Cerebellar nuclear complex (tissue), 1 donor: ENCODE measurements at places on chromosomes 5 and 9.

- no peak for DNase-seq
Measured at GRCh38 chr9:113131689-113132151, 19.1 kb upstream of the SLC31A2 start.

GRCh38 chr5:40025586-40025985 is 600.8 kb upstream of the DAB2 start:
- DNase-seq, result no peak

DNA sequence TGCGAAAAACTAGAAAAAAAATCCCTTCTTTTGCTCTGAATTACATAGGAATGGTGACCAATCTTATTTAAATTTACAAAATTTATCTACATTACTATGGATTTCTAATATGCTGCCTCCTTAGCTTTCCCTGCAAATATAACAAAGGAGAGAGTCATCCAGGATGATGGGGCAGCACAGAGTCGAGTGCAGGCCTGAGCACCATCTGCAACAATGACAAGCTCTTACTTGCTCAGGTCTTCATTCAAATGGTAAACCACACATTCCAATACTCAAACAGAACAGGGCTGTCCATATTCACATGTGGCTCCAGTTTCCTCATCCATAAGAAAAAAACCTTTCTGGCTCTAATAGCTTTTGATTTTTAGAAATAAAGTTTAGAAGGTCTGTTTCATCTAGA is 33.5 kb upstream of the ZNF354B start:
- no peak for DNase-seq

- DNase-seq, result no peak
Measured at GRCh38 chr9:83006378-83006777, 56.6 kb downstream of the RASEF start.

GRCh38 chr9:137163365-137163715 is 6.5 kb downstream of the LRRC26 start:
- DNase-seq, result no peak

GRCh38 chr5:154524859-154525258 is 46.8 kb upstream of the HAND1 start:
- no peak for DNase-seq

GRCh38 chr5:119368238-119368630 is 12.4 kb downstream of the TNFAIP8 start:
- DNase-seq, result no peak

- no peak for DNase-seq
Measured at GRCh38 chr5:133786420-133786819, 174.1 kb upstream of the FSTL4 start.

DNA sequence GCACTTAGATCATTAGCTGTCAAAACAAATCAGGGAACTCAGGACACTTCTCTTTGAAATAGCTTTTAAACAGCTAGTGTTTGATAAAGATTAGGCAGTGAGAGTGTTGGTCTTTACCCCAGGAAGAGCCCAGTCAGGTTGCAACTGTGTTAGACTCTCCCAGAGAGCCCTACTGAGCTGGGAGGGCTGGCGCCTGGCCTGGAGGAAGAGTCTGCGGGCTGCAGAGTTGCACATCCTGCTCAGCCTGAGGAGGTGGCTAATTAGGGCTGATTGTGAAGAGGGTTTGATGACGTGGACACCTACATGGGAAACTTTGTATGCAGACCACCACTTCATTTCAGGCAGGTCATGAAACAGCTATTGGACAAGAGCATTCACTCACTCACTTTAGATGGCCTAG is 112.0 kb downstream of the TMEM174 start:
- DNase-seq, result no peak

GRCh38 chr9:88220652-88221051 is 82.4 kb upstream of the SPATA31C2 start:
- no peak for DNase-seq

DNA sequence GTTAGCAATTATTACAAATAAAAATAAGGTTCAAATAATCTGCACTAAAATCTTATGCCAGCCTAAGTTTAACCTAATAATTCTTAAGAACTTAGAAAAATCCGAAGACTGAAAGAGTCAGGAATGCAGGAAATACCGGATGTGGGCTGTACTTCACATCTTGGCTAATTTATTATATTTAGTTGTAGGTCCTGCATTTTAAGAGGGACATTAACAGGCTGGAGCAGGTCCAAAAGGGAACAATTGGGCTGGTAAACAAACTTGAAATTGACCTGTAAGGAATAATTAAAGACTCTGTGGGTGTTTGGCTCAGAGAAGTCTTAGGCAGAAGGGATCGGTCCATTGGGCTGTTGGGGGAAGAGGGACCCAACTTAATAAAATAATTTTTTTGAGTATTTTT is 18.4 kb downstream of the GLRA1 start:
- no peak for DNase-seq

DNA sequence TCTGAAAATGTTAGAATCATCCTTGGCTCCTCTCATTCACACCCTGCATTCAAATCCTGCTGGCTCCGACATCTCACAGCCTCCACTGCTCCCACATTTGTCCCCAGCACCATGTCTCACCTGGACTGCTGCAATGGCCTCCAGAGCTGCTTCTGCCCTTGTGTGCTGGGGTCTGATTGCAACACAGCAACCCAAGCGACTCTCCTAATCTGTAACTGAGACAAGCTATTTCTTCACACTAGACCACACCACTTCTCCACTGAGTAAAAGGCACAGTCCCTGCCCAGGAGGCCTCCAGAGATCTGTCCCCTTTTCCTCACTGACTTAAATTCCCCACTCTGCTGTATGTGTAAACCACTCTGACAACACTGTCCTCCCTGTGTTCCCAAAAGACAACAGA is 151.1 kb upstream of the TAS2R1 start:
- DNase-seq, result no peak

DNA sequence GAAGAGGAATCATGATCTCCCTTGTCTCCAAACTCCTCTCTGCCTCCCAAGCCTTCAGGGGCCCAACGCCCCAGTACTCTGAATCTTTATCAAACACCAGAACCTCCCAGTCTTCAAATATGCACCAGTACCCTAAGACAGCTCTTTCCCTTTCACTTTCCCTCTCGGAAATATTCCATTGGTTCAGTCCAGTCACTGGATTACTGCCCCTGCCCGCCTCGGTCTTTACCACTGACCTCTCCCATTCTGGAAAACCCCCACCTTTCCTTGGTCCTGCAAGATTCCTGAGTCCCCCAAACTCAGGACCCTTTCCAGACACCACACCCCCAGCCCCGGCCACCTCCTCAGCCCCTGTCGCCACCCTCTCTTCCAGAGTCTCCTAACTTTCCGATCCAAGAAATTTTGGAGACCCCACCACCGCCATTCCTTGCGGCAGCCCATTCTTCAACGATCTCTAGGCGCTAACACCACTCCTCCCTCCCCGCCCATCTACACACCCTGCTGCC is 674 bp downstream of the C5orf15 start:
- DNase-seq, result no peak

DNA sequence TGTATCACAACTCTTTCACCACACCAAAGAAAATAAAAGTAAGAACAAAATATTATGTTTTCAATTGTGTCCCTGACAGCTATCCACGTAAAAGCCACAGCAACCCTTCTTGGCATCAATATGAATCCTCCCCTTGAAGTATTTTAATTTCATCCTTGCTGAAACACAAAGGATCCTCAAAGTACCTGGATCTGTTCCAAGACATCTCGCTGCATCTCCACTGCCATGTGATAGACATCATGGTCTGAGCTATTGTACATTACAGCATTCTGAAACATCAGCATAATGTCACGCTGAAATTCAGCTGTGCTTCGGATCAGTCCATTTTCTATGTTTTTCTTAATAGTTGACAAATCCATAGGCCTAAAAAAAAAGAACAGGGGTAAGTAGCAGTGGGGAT is 17.7 kb downstream of the BRD8 start:
- no peak for DNase-seq

DNA sequence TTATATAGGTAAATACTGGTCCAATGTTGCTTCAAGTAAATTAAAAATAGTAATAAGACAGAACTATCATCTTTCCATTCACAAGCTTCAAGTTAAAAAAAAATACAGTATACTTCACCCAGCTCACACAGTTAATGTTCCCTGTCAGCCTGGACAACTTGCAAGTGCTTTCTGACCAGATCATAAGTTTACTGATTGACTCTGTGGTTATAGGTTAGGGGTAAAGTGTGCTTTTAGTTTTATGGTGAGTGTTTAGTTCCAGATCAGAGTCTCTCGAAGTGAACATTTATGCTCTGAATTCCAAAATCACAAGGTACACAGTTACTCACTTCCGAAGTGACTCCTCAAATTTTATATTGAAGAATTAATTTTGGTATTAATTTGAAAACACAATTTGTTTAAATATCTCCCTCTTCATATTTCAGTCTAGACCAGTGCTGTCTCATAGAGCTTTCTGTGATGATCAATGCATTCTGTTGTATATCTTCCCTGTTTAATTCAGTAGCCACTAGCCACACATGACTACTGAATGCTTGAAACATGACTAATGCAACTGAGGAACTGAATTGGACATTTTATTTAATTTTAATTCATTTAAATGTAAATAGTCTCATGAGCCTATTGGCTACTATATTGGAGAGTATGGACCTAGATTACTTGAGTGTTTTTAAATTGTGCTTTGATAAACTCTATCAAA is 90.7 kb downstream of the MEF2C start:
- DNase-seq, result no peak

- no peak for DNase-seq
Measured at GRCh38 chr5:156826150-156826549, 23.9 kb upstream of the PPP1R2B start.

GRCh38 chr9:110777876-110778215 is 109.3 kb downstream of the MUSK start:
- DNase-seq, result no peak

- no peak for DNase-seq
Measured at GRCh38 chr9:2110036-2110435, 94.9 kb downstream of the SMARCA2 start.

DNA sequence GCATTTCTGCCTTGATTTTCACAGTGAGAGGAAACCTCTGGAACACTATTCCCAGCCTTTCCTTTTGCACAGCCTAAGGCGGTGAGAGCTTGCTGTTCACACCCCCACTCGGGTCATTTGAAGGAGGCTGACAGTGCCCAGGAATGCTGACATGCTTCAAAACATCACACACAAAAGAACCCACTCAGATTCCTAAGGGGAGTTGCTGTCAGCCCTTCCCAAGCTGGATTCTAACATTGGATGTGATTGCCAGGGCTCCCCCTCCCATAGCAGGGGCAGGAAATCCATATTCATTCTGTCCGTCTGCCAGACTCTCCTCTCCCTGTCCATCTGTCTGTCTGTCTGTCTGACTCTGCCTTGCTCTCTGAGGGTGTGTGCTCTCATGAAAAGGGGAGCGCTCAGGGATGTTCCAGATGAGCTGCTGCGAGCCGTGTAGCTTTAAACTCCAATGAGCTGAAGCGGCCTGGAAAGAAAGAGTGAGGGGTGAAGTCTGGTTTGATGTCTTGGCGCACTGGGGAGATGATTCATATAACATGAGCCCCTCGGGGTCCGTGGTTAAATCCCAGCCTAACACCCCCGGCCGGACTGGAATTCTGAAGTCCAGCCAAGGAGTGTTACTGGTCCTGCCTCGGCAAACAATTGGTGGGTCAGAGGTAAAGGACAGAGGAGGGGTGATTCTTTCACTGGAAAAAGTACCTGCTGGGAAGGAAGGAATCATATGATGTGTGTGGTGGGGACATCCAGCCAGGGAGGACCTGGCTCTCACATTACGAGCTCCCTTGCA is 517.0 kb downstream of the CCDC171 start:
- no peak for DNase-seq

- DNase-seq, result no peak
Measured at GRCh38 chr5:40378396-40379177, 301.1 kb upstream of the PTGER4 start.

- DNase-seq, result no peak
Measured at GRCh38 chr5:35538198-35538931, 79.3 kb upstream of the SPEF2 start.

DNA sequence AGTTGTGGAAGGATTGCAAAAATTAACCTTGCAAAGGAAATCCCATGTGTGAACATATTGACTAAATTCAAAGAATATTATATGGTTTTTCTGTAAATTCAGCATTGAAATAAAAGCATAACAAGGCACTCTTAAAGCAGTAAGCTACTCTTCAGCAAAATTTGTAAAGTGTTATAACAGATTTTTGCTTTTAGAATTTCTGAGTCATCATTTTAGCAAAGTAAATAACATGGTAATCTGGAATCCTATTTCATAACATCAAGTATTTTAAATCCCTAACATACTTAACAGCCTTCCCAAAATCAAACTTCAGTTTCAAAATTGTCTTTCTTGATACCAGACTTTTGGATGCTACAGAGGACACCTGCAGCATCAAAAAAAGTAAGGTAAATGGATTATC is 436.0 kb upstream of the CDH9 start:
- no peak for DNase-seq

- DNase-seq, result no peak
Measured at GRCh38 chr5:142385194-142385593, 60.4 kb upstream of the SPRY4 start.

DNA sequence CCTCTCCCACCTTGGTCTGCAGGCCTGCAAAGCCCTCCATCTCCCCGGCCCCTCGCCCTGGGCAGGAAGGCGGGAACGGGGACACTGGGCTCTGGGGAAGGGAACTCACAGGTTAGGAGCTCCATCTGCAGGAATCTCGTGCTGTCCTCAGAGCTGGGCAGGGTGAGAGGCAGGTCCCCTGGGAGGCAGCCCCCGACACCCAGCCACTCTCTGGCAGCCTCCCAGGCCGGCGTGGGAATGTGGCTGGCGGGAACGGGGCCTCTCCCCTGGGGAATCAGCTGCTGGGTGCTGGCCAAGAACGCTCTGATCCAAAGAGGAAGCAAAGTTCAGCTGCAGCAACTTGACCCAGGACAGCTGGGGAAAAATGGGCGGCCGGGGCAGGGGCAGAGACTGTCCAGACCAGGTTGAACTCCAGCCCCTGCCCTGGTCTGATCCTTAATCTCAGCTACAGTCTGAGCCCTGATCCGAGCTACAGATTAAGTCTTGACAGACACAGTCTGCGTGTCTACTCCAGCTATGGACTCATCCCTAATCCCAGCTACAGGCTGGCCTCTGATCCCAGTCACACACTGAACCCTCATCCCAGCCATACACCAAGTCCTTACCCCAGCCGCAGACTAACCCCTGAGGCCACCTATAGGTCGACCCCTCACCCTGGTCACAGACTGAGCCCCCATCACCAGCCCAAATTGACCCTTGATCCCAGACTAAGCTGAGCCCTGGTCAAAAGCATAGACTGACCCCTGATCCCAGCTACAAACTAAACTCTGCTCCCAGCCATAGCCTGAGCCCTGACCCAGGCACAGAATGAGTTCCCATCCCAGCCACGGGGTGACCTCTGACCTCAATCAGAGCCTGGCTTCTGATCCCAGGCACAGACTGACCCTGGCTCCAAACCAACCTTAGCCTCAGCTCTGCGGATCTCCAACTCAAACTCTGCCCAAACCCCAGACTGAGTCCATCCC is 37.3 kb upstream of the EGFL7 start:
- DNase-seq, result no peak

- no peak for DNase-seq
Measured at GRCh38 chr5:82160948-82161347, 117.2 kb downstream of the RPS23 start.

- no peak for DNase-seq
Measured at GRCh38 chr9:136950656-136951276, 1.3 kb upstream of the LCN12 start.
